ENCODE measurements at places on chromosomes 4 and X.

DNA sequence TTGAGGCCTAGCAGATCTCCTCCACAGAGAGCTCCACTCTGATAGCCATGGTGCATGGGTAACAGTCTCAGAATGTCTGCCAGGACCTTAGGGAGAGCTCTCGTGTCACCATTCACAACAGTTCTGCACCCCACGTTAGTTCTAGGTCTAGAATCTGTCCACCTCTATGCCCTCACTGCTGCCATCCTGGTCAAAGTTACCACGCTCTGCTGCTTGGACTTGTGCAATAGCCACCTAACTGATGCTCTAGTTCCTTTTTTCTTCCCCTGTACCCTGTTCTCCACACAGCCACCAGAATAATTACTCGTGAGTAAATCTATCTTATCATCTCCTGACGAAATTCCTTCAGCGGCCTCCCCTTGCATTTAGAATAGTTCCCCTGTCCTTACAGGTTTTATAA lies 268.8 kb upstream of the GATB start:
- no peak for DNase-seq

DNA sequence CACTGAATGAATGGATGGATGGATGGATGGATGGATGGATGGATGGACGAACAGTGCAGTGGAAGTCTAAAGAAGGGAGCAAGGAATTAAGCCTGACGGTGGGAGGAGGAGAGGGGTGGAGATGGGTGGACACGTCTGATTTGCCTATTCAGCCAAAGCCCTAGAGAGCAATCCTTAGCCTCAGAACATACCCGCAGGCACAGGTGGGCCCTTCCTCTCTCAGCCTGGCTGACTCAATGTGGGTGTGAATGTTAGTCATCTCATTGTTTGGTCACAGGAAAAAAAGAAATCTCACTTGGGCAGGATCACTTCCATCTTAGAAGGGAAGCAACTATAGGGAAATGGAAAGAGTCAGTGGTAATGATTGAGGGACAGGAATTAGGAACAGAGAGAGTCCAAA lies 165.9 kb downstream of the PJA1 start:
- no peak for DNase-seq

GRCh38 chr4:37245391-37245954 lies 930 bp downstream of the NWD2 start:
- DNase-seq = no peak

DNA sequence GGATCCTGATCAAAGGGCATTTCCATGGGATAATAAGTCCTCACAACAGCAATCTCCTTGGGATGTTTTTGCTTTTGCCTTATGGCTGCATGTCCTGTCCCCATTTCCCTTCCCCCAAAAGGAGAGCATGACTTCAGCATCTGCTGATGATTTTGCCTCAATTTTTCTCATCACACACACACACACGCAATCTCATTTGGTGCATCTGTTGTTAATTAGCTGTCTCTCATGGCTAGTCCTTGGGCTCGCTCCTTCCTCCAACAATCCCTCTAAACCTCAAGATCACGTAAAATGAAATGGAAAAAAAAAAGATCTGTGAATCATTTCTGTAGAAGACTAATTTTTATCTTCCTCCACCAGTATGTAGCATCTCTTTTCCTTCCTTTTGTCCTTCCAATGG lies 153.6 kb downstream of the RBMX2 start:
- DNase-seq = no peak

DNA sequence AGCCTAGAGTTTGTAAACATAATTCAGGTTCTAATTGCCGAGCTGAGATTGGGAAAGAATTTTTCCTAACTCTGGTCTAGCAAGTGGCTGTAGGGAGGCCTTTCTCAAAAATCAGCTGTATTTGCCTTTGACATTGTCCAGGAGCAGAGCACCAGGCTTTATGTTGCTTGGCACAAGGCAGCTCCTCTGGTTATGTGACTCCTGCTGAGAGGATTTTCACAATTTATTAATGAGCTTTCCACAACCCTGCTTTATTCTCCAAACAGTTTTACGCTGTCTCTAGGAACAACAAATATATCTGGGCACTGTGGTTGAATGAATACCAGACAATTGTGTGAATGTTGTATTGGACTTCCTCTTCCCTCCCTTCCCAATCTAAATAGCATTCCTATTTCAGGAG lies 14.9 kb downstream of the LSM6 start:
- DNase-seq = no peak

- DNase-seq = no peak
These were observed 36.3 kb upstream of the GRPR start for GRCh38 chrX:16087076-16087475.

DNA sequence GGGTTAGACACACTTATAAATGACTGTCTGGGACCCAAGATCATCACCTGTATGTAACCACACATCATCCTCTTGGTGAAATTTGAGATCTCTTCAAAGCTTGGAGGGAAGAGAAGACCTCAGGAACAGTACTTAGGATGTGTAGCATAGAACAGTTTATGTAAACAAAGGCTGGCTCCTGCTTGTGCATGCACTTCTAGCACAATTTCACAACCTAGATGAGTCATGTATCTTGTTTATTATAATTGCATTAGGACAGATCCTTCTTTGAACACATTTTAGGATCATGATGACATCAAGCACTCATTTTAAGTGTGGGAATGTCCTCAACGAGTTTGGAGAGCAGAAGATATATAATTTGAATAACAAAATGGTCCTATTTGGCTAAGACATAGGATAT lies 26.3 kb upstream of the ZMAT1 start:
- no peak for DNase-seq
